Cardiac septum (tissue), 1 donor: ENCODE measurements at places on chromosomes 5 and 9. TPM values are rescaled to one million over a fixed set of nuclear protein-coding genes. Genes with fewer than 3 reads are reported as not detected.

GRCh38 chr5:179420476-179420875 is 75.2 kb upstream of the ADAMTS2 start:
- no peak for DNase-seq

- no peak for DNase-seq
Measured at GRCh38 chr5:38569180-38569579, 12.7 kb upstream of the LIFR start.

The ITGA1 gene
- 40.3 TPM for total RNA-seq

DNA sequence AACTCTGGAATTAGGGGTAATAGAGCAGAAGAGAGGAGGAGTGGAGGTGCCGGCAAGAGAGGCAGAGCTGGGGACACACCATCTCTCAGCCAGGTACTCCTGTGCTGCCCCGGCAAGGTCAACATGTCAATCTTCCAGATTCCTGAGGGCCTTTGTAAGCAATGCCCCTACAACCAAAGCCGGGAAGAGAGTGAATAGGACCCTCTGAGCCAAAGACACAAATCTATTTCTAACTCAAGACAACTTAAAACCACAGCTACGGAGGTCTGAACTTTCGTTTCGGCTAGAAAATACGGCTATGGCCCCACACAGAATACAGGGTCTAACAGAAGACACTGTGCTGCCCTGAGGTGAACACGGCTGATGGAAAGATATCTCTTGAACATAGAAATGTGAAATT is 66.6 kb downstream of the SERINC5 start:
- no peak for DNase-seq

DNA sequence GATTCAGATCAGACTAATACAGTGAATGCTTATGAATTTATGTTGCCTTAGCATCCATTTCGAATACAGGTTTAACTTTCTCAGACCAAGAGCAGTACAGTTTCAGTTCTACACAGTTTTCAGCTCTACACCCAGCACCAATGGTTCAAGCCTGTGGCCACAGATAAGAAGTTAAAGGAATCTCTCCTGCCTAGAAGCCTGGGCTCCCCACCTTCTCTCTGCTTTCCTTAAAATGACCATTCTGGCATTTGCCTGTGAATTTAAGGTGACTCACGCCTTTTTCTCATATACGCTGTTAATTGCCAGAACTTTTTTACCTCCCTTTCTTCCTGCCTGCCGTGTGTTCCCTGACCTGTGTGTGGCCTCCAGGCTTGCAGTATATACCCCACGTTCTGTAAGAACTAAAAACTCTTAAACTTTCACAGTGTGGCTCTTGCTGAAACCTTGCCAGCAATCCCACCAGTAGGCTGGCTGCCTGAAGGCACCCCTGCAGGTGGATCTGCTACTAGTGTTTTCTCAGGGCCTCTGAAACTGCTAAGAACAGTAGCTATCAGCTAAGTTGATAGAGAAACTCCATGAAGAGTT is 692.8 kb upstream of the CDH18 start:
- no peak for DNase-seq

DNA sequence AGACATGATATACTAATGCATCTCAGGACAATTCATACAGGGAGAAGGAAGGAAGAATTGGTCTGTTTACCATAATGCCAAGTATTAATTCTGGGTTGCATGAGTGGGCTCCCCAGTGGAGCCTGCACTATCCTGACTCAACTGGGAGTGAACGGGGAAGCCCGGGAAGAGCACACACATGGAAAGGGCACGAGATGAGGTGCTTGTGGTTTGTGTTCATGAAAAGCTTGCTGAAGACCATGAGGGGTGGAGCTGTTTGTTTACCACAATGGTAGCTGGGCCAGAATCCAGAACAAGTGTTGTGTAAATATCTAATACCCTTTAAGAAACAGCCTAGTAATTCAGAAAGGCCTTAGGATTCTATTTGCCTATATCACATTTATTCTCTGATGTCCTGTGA is 44.6 kb downstream of the POC5 start:
- DNase-seq: no peak

The GPR107 gene
- 23.7 TPM for total RNA-seq

DNA sequence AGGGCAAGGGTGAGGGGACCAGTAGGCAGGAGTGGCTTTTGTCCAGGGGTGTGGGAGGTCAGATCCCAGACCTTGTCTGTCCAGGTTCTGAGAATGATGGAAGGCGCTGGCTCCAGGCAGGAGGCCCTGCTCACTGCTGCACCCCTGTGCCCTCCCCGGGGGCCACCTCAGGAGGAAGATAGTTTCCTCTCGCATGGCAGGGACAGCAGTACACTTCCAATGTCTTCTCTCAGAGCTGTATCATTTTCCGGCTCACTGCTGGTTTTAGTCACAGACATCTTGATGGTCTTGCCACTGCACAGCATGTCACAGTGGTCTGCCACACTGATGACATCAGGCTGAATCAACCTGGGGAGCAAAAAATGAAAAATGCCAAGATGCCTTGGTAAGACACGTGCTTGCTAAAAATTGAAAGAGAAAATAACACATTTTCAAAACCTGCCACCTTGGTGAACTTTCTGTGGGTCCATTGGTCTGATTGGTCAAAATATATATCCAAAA is 3.3 kb upstream of the SLC6A3 start:
- no peak for DNase-seq

DNA sequence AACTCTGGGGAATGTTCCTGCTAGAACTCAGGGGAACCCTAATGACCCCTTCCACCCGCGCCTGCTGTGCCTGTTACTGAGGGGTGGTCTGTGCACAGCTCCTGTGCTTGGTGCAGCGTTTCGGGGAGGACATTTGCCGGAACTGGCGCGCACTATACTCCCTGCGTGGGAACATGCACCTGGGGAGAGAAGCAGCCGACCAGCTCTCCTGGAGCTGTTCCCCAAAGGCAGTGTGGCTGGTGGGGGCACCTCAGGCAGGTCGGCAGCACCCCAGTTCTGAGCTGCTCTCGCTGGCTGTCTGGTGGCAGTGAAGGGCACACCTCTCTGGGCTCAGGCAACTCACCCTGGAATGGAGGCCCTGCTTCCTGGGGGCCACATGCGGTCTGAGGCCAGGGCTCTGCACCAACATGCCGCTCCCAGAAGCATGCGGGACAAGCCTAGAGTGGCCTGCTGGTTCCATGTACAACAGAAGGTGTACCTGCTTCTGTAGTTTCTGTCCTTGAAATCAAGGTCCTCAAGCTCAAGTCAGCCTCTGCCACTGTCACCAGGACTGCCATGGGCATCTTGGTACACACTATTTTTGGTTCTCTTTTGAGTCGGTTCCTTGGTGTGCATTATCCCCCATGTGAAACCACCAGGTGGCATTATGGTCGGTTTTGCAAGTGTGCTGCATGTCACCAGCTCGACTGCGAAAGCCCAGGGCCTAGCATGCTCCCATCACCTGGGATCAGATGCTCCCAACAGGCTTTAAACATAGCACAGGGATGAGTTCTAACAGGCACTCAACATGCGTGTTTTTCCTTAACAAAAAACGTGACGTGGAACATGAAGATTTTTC is 7.8 kb upstream of the MRNIP start:
- no peak for DNase-seq

The PRLR gene
- total RNA-seq: 0.30 TPM

The ZBTB26 gene
- 4.1 TPM for total RNA-seq

- DNase-seq: no peak
Measured at GRCh38 chr5:131423056-131423455, 159.2 kb downstream of the CDC42SE2 start.

GRCh38 chr5:61732796-61733195 is 400.7 kb downstream of the ZSWIM6 start:
- no peak for DNase-seq

DNA sequence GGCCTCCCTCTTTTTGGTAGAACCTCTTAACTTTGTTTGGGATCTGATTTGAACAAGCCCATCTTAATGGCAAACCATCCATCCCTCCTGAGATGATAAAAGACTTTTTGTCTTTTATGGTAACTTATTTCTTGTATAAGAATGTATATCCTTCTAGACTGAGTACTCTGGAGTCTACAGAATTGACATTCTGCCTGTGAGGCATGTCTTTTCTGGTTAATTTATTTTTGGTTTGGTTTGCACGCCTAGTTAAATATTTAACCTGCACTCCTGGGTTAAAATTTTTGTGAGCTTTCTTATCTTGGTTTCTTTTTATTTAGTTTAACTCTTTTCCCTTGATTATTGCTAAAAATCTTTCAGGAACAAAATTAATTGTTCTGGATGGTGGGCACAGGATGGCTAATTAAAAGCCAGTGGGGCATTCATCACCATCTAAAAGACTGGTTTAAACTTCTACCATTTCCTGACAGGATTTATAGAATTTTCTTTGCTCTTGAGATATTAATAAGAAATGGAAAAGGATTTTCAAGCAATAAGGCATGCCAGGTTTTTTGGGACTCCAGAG is 50.3 kb downstream of the PHAX start:
- no peak for DNase-seq

The RGP1 gene
- total RNA-seq: 40.0 TPM

- DNase-seq: no peak
Measured at GRCh38 chr9:132820169-132820944, 57.7 kb downstream of the AK8 start.

- no peak for DNase-seq
Measured at GRCh38 chr5:84438456-84438855, 53.8 kb upstream of the EDIL3 start.

GRCh38 chr9:99150451-99151171 is 45.7 kb downstream of the TGFBR1 start:
- DNase-seq: no peak

GRCh38 chr5:78320401-78320800 is 25.9 kb upstream of the AP3B1 start:
- DNase-seq: no peak

- DNase-seq: no peak
Measured at GRCh38 chr9:94872891-94873511, 146.5 kb downstream of the AOPEP start.

GRCh38 chr9:94870793-94871558 is 144.5 kb downstream of the AOPEP start:
- DNase-seq: peak; percentile 87

DNA sequence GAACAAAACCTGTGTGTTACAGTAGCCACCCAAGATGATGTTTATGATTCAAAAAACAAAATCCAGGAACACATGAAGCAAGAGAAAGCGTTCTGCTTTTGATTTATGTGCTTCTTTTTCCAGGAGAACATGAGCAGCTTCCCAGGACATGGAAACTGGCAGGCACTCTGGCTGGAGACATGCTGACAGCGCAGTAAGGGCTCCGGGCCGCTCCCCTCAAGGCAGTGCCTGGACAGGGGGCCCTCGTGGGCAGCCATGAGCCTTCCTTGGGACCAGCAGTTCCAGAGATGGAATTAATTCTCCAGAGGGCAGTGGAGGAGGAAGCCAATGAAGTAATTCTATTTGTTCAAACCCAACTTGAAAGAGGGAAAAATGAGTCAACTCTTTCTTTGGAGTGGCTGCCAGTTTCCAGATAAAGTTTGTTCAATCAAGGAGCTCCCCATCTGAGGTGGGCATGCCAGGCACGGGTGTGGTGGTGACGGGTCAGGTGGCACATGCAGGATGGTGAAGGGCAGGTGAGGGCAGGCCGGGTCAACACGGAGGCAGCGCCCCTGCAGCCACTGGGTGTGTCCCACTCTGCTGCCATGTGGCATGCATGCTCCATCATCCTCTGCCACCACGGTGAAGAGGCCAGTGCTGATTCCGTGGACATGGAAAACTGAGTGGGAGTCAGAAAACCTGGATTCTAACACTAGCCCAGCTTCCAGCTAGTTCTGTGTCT is 83.8 kb downstream of the OTULIN start:
- peak; percentile 72 for DNase-seq

- no peak for DNase-seq
Measured at GRCh38 chr5:31361234-31361633, 167.7 kb downstream of the CDH6 start.

The EMB gene
- 7.8 TPM for total RNA-seq

The PANK3 gene
- 44.9 TPM for total RNA-seq

- no peak for DNase-seq
Measured at GRCh38 chr5:110880413-110880812, 141.6 kb downstream of the SLC25A46 start.

- DNase-seq: no peak
Measured at GRCh38 chr9:15856591-15856990, 303.7 kb downstream of the CCDC171 start.

The CER1 gene
- total RNA-seq: not detected

DNA sequence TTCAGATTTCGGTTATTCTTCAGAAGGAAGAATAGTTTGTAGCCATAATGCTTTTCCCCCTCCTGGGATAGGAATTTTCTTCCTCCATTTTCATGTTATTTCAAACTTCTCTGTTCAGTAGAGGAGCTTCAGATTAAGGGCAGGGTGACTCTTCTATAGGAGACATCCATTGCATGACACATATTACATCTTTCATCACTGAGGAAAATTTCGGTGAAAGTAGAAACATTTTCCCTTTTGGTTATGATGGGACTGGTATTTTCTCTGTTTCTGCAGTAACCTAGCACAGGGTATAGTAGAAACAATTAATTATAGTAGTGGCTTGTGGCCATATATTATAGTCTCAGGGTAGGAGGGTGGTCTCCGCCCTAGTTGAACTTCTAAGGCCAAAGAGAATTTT is 1.1 kb downstream of the IPO11 start:
- no peak for DNase-seq

The DOK3 gene
- total RNA-seq: 4.7 TPM

DNA sequence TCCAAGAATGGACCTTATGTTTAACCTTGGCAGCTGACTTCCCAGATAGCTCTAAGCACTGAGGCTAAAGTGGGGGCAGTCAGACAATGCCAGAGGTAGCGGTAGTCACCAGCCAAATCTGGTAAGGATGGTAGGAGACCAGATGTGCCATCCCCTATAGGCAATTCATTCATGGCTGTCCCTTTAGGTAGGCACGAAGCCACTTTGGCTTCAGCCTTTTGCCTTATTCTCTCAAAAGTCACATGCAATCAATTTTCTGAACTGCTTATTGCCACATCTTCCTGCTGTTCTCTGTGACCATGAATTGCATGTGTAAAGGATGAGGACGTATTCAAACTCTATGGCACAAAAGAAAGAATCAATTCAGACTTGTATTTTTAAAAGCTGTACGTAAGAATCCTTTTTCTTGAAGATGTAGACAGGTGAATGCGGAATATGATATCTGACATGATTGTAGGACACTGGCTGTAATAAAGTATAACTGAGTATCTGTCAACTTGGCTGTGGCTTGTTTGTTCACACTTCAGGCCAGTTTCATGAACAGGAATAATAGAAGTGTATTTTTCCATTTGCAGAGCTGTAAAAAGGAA is 611.7 kb downstream of the NR2F1-AS1 start:
- no peak for DNase-seq

DNA sequence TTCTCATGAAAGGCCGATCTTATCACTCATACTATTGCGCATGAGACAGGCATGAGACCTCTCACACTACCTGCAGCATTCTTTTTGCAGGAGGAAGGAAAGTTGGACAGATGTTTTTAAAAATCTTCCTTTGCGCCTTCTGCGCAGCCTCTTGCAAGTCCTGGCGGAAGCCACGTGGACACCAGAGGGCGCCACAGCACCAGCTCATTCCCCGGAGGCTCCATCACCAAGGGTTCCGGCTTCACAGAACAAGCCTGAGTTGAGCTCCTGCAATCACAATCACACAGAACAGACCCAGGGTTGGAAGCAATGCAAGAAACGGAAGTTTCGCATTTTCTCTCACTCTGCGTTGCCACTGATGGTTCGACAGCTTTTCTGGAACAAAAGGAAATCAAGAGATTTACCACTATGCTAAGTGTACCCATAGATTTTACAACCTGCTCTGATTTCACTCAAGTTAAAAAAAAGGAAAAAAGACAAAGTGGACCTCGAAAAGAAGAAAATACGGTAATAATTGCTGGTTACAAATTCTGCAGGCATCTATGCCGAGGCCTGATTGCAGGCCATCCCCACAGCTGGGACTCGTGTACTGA is 304.7 kb upstream of the MSX2 start:
- peak; percentile 87 for DNase-seq

The FOXD1 gene
- total RNA-seq: 0.54 TPM

The ADAM19 gene
- 97.1 TPM for total RNA-seq
